ENCODE measurements at places on chromosomes 4 and X.

- DNase-seq, result peak; percentile 97
Measured at GRCh38 chr4:13236485-13236884, 247.7 kb downstream of the RAB28 start.

DNA sequence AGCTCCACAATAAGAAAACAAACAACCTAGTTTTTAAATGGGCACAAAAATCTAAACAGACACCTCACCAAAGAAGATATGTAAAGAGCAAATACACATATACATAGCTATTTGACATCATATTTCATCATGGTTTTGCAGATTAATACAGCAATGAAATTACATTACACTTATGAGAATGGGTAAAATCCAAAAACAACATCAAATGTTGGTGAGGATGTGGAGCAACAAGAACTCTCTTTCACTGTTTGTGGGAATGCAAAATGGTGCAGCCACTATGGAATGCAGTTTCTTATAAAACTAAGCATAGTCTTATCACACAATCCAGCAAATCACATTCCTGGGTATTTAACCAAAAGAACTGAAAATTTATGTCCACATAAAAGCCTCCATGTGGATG, 25.0 kb downstream of the TLR6 start:
- DNase-seq, result no peak

DNA sequence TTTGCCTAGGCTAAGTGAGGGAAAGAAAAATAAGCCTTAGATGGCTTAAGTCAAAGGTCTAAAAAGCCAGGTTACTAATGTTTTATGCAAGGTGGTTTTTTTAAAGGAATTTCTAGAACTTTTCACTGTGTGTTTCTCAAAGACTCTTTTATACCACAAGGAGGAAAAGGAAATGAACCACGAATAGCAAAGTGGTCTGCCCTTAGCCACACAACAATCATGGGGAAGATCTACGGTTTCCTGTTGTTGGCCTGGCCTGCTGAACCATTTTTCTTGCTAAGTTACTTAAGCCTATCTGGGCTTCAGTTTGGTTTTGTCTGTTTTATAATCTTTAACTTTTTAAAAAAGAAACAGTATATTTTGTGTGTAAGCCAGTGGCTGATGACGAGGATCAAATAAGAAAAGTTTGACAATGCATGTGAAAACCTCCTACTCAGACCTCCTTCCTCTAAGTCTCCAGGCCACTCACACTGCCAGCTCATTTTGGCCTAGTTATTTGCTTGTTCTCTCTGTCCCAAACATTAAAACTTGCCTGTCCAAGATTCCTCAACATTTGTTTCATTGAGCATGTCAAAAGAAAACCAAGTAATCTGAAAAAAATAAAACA, 56.7 kb upstream of the COL25A1 start:
- no peak for DNase-seq

- no peak for DNase-seq
Measured at GRCh38 chr4:182600856-182601255, 316.3 kb downstream of the DCTD start.

GRCh38 chrX:281166-281999, at the start of gene PLCXD1:
PLCXD1 (plus strand) TSS chrX:281381; CDS start chrX:284188, 2,807 bp downstream.
- peak; percentile 45 for DNase-seq

DNA sequence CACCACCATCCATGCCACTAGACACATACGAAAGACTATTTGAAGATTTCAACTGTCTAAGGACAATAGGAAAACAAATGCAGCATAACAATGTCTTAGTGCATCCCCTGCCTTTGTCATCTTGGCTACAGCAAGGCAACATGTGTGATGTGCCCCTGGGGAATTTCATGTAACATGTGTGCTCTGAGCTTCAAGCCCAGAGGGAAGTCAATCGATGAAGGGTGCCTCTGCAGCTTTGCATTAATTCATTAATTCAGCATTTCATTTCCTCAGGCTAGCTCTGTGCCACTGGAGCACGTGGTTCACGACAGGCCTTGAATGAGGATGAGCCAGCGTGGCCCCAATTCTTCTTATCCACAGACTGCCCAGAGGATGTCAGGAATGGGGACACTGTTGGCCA, 253.9 kb upstream of the GPC4 start:
- no peak for DNase-seq

DNA sequence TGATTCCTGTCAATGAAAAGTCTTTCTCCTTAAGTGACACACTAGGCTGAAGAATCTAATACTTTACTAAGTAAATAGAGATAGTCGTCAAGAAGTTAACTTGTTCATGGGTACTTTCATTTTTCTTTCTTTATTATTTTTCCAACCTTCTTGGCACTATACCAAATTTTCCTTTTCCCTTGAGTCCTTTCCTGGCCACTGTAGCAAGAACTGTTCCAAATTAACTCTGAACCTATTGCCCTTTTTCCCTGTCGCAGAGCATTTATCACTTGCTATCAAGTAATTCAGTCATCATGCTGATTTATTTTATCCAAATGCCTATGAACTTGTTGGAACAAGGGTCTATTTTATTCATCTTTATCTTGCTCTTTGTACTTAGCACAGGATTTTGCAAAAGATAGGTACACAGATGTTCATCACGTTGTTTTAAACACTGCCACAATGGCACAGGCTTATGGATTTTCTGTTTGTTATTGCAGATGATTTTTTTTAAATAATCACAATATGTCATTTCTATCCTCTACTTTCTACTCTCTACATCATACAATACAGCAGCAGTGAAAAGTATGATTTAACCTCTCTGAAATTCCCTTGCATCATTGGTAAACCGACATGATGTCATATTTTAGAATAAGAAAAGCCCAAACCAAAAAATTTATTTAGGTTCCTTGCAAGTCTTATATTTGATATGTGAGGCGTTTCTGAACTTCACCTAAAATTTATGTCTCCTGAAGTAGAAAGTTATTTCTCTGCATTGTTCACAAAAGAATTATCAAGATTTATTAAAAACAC, 2352.3 kb downstream of the PCDH7 start:
- DNase-seq, result no peak

- DNase-seq, result no peak
Measured at GRCh38 chr4:127118681-127119080, 514.1 kb upstream of the INTU start.

- no peak for DNase-seq
Measured at GRCh38 chr4:113050371-113050755, 910 bp downstream of the ANK2 start.

DNA sequence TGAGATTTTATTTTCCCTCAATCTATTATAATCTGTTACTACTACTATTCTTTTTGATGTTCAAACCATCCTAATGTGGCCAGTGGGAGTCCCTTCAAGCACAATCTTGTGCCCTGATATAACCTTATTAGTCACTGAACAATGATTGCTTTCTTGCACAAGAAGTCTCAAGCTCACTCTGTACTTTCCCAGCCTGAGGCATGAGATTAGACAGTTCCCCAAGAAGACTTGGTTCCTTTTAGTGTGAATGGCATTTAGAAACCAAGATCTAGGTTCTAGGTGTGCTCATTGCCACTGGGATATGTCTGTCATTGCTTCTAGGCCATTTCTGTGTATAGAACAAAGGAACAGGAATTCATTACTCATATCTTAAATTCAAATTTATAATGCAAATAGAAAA, 28.0 kb upstream of the RBM41 start:
- DNase-seq, result peak; percentile 40

- DNase-seq, result no peak
Measured at GRCh38 chr4:100525686-100526085, 7.9 kb upstream of the EMCN start.

DNA sequence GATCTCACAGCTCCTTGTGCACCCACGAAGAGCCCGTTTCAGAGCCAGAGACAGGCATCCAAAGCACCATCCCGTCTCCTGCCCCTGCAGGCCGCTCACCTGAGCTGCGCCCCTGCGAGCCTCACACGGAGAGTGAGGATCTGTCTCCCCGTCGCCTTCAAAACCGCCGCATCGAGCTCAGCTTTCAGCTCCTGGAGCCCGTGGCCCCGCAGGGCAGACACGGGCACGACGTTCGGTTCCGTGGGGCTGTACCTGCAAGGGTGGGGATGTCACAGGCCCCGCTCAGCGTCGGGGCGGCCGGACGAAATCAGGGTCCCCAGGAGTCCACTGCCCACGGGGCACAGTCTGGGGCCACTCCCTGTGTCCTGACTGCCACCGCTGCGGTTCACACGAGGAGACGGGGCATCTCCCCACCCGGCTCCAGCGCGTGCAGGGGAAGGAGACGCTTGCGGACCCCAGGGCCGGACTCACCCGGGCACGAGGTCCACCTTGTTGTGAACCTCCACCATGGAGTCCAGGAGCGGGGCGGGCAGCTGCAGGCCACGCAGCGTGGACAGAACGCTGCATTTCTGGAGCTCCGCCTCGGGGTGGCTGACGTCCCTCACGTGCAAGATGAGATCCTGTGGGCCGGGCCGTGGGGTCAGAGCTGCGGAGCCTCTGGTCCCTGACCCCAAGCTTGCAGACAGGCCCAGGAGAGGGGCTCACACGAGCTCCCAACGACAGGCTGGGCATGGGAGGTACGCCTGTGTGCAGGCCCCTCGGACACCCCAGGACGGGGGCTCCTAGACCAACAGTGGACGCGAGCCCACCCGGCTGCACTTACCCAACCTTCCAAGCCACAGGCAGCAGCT, 11.1 kb downstream of the GTPBP6 start:
- no peak for DNase-seq

GRCh38 chr4:159979351-159979750, 876.5 kb downstream of the RAPGEF2 start:
- DNase-seq, result no peak

DNA sequence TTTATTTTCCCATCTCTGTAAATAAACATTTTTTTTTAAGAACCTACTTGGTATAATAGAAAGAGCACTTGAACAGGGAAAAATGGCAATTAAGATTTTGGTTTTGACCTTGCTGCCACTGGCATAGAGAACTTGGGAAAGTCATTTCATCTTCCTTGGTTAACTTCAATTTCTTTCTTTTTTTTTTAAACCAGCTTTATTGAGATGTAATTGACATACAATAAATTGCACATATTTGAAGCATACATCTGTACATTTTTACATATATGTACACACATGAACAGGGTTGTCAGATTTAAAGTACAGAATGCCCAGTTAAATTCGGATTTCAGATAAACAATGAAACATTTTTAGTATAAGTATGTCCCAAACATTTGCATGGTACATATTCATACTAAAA, 103.0 kb upstream of the RAPGEF2 start:
- DNase-seq, result no peak

DNA sequence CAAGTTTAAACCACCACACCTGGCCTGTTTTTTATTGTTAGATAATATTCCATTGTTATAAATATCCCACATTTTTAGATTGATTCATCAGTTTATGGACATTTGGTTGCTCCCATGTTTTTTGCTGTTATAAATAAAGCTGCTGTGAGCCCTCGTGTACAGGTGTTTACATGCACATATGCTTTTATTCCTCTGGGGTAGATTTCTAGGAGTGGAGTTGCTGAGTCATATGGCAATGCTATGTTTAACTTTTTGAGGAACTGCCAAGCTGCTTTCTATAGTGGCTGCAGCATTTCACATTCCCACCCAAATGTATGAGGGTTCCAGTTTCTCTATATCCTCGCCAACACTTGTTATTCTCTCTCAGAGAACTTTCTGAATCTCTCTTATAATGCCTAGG, 90.5 kb downstream of the TBL1X start:
- DNase-seq, result no peak

DNA sequence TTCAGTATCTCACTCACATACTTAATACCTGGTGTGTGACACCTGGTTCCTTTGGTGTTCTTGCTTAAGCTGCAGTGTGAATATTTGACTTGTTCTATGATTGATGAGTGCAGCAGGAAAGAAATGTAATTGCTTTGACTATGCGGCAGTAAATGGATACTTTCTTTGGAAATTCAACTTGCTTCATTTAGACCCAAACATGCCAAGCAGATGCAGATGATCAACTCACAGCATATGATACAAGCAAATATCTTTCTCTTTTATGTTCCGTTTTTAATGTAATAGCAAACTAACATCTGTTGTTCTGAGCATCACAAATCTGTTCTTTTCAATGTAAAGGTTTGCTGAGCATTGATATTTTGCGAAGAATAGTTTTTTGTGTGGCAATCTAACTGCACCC, 549.5 kb downstream of the C4orf33 start:
- no peak for DNase-seq

GRCh38 chrX:136310411-136310810, 9.6 kb downstream of the ADGRG4 start:
- peak; percentile 1 for DNase-seq

DNA sequence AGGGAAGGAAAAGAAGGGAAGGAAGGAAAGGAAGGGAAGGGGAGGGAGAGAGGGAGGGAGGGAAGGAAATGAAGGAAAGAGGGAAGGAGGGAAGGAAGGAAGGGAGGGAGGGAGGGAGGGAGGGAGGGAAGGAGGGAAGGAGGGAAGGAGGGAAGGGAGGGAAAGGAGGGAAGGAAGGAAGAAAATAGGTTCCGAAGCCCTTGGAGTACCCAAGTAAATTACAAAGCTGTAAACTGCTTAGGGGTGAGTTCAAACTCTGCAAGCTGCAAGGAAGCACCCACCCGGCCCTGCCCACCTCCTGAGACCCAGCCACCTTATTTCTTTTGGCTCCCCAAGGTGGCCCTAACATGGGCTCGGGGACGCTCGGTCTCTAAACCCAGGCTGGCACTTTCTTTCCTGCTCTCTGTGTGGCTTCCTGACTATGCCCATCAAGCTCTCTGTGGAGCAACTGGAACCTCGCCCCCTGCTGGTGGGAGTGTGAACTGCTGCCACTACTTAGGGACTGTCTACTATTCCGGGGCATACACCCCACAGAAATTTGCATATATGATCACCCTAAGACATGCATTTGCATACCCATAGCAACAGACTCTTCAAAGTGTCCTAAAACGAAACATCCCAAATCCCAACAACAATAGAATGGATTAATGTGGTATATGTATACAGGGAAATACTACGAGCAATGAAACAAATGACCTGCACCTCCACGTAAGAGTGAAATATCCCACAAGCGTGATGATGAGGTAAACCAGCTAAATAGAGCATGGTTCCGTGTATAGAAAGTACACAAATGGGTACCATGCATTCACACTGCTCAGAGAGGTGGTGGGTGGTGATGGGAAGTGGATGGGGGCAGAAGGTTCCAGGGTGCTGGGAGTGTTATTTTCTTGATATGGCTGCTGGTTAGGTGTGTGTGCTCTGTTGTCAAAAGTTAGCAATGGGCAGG, 151.7 kb upstream of the TBL1X start:
- DNase-seq, result peak; percentile 53

DNA sequence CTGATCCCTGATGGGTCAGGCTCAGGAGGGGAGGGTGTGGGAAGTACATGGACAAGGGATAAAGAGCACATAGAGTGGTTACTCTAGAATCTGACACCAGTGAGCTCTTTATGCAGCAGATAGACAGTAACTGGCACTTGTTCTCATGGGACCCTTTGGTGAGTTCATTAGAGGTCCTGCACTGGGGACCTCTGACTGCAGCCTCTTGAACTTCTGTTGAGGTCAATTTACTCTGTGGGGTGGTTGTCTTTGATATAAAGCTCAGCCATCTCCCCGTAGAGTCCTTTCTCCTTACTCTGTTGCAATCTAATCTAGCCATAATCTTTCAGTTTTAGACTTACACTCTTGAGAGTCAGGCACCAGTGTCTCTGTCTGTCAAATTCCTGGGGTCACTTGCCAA, 222.4 kb downstream of the GPAT3 start:
- no peak for DNase-seq

GRCh38 chr4:84497504-84498202, 1.4 kb downstream of the NKX6-1 start:
- DNase-seq, result no peak

- DNase-seq, result no peak
Measured at GRCh38 chrX:109831326-109831985, 98.4 kb upstream of the ACSL4 start.

GRCh38 chr4:75514949-75515612, 808 bp downstream of the THAP6 start:
- no peak for DNase-seq
